Fibroblast of skin of back (primary cell): ENCODE measurements at places on chromosomes 6 and 20.
A peak's percentile ranks its signal among the peaks of the same experiment; 100 is the strongest.

DNA sequence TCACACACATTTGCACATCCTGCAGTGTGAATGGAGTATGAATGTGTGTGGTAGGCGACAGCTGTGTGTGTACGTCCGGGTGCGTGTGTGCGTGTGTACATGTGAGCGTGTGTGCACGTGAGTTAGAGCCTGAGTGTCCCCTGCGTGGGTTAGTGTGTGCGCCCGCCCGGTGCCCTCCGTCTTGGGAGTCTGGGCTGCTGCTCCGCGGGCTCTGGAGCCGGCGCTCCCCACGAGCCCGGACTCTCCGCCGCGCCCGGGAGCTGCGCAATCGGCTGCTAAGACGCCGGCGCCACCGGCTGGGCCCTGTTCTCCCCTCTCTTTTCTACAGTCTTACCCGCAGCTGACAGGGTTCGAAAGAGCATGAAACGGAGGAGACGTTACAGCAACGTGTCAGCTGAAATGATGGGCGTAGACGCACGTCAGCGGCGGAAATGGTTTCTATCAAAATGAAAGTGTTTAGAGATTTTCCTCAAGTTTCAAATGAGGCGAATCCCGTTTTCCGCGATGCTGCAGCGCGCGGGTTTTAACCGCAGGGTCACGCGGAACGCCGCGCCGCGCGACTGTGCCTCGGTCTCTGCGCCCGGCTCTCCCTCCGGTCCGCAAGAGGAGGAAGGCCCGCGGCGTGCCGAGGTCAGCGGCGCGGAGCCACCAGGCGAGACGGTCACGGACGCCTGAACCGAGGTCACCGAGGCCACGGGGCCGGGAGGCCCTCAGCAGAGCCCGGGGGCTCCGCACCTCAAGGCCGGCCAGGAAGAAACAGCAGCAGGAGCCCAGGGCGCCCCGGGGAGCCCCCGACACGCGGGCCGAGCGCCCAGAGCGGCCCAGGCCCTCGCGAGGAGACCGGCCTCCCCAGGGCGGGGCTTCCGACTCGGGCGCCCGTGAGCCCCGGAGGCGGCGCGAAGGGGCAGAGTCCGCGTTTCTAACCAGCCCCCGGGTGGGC lies 95.3 kb upstream of the BHLHE23 start:
- DNase-seq, result peak; percentile 57

GRCh38 chr6:42138630-42139619 lies 3.5 kb downstream of the C6orf132 start:
- DNase-seq, result no peak

DNA sequence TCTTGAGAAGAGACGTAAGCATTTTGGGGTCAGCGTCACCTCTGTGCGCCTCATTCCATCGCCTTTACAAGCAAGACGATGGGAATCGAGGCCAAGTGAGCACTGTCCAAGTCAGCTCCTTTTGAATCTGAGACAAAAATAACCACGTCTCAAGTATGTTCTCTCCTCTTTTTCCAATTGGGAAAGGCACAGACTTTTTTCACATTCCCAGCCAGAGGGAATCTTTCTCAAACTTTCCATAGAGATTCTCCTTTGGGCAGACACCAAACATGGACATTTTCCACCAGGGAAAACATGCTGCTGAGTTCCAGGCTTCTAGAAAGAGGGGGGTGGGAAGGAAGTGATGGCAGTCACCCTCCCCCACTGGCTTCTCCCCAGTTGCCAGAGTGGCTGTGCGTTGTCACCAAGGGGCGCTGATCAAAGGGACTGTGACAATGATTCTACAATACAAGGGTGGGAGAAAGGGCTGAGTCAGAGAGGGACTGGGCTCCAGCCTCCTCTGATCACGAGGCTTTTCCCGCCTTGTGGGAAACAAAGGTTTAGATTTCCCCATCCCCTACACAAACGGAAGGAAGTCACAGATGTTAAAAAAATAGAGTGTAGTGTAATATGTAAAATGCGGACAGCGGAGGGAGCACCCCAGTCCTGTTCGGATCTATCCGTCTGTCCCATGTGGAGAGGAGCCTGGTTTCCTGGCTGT lies 281.9 kb upstream of the RNF24 start:
- peak; percentile 59 for DNase-seq

DNA sequence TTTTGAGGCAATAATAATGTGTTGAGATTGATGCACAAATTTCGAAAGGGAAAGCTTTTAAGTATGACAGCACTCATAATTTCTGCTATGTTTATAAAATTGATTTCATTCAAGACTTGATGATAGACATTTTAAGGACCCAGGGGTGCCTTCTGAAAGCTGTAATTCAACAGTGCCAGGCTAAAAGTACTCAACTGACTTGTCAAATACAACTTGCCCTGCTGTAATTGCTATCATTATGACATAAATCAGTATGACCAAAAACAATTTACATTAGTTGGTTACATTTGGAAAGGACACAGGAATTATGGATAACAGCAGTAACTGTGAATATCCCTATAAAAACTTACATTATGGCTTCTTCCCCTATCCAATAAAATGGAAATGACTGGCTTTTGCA lies 178.9 kb downstream of the MMUT start:
- DNase-seq, result no peak

- DNase-seq, result peak; percentile 52
Measured at GRCh38 chr20:21509597-21510371, 4.1 kb downstream of the NKX2-2 start.

GRCh38 chr20:62816031-62816883 lies 593 bp upstream of the COL9A3 start:
- DNase-seq, result no peak

DNA sequence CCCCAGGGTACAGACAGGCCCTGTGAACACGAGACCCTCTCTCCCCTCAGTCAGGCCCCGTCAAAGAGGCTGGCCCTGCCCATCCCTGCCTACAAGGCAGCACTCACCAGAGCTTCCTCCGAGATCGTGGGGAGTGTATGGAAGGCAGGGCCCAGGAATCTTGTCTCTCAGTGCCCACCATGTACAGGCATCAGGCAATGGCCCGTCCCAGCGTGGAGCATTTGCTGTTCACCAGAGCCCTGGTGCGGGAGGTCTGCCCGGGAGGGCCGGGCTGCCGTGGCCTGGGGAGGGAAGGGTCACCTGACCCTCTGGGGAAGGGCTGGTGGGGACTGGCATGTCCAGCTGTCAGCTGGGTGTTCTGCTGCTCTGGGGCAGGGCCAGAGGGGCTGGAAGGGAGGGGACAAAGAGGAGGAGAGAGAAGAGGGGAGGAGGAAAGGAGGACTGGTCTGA lies at the start of gene IP6K3:
TSS of gene IP6K3 (minus strand) at position 255 of the 450 bp plus-strand sequence. CDS start 11,429 bp downstream, outside the sequence.
- no peak for DNase-seq
